NCI-H69 (cell line): ENCODE measurements at places on chromosomes 4 and X.

DNA sequence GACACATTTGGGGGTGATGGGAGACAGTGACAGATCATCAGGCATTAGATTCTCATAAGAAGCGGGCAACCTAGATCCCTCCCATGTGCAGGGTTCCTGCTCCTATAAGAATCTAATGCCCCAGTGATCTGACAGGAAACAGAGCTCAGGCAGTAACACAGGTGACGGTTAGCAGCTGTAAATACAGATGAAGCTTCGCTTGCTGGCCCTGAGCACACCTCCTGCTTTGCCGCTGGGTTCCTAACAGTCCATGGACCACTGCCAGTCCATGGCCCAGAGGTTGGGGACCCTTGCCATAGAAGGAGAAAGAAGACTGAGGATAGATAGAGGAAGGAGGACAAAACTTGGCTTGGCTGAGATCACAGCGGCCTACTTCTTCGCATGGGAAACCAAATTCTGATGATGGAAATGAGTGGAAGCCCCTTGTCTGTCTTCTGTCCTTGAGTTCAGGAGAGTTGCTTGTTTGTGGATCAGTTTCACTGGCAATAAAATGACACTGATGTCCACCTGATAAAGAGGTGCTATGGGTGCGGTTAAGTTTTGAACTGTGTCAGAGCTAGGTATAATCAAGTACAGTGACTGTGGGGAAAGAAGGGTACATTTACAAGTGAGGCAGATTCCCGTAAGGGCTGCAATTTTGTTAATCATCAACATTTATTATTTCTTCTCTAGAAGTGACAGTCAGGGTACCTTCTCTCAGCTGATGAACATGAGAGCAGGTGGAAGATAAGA lies 1.7 kb upstream of the TIFA start:
- no peak for DNase-seq

DNA sequence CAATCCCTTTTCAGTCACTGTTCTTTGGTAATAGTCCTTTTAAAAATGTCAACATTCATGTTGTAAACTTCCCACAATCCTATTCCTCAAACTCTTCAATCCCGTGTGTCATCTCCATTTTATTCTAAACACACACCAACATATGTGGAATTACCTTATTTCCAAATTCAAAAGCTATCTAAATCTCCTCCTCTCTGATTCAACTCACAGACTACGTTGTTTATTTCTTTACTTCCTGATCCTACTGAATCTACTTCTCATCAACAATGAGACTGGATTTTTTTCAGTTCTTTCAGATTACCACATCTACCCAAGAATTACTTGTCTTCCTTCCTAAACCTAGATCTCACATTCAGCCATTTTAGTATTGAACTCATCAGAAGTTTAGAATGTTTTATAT lies 188.2 kb downstream of the GABRB1 start:
- no peak for DNase-seq

DNA sequence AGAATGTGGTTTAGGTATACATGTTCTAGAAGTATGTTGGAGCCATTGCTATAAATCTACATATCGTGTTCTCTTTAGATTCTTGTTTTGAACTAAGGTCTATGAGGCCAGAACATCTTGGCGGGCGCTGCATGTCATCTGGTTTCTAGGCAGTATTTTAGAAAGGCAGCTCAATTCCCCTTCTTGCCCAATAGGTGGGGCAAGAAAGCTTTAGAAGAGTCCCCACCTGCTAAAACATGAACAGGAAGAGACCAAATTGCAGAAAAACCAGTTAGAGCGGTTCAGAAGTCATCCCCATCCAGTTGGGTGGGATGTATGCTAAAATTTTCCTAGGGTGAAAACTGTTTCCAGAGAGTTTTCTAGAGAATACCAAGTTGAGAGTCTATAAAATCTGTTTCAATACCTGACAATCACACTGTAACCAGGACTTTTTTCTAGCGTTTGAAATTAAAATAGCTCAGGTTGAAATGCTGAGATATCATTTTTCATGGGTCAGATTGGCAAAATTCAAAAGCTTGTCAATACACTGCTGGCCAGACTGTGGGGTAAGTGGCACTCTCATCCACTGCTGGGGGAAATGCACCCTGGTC lies 17.5 kb upstream of the SH3KBP1 start:
- DNase-seq, result peak; percentile 62

DNA sequence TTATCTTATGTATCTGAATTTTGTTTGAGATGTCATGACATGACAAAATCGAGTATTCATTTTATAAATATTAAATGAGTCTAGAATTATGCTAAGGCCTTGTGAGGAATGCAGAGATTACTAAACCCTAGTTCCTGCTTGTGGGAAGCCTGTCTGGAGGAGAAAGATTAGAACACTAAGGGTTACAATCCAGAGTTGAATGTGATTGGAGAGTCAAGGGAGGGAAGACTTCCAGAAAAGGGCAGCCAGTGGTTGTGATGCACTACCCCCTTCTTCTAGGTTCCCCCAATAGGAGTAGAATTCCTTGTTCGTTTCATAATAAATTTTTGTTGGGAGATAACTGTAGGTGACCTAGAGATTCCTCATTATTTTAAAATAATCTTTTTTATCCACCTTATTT lies 141.1 kb downstream of the AFF1 start:
- DNase-seq, result no peak

- DNase-seq, result no peak
Measured at GRCh38 chrX:152072236-152072635, 66.1 kb downstream of the MAGEA10 start.

GRCh38 chr4:186169945-186170802 lies 21.2 kb upstream of the CYP4V2 start:
- DNase-seq, result no peak

- DNase-seq, result no peak
Measured at GRCh38 chr4:1169171-1169671, 3.2 kb downstream of the SPON2 start.

DNA sequence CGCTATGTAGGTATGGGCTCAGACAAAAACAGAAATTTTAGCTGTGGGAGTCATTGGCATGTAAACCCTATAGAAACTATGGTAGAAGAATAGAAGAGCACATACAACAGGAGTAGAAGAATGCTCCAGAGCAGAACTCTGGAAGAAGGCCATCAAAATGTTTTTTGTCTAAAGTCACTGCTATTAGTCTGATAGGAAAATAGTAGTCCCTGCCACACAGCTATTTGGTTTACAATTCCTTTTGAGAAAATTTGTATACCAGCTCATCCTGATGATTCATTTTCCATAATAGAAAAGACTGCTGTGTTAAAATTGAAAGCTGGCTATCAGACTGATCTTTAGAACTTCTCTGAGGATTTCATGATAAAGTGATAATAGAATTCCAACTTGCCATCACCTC lies 32.8 kb upstream of the ADAD1 start:
- DNase-seq, result no peak

GRCh38 chrX:40087425-40088298 lies 10.1 kb downstream of the BCOR start:
- DNase-seq, result no peak
